ENCODE measurements at places on chromosomes 5 and 9. TPM values are rescaled to one million over a fixed set of nuclear protein-coding genes. Genes with fewer than 3 reads are reported as not detected.

STPG3 gene
- not detected for total RNA-seq

FOCAD gene
- total RNA-seq: 77.1 TPM

PCDHB12 gene
- 1.4 TPM for total RNA-seq

GRCh38 chr5:77301447-77301883, 91.0 kb downstream of the PDE8B start:
- DNase-seq: no peak

DNA sequence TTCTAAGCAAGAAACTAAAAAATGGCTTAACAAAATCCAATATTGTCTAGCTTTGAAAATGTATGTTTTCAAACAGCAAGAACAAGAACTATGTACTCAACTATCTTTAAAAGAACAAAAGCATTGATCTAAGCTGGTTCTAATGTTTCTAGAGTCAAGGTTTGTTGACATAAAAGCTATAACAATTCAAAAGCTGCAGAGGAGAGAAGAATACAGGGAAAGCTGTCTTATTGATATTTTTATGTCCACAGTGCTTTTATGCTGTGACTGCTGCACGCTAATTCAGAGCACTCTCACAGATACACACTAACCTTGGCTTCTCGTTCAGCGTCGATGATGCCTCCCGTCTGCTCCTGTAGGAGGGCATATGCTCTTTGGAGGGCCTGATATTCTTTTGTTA, 129.5 kb upstream of the DPYSL3 start:
- no peak for DNase-seq

GRCh38 chr5:139967353-139967752, 75.7 kb downstream of the NRG2 start:
- no peak for DNase-seq

- peak; percentile 72 for DNase-seq
Measured at GRCh38 chr5:159098603-159099436, 896 bp downstream of the EBF1 start.

DNA sequence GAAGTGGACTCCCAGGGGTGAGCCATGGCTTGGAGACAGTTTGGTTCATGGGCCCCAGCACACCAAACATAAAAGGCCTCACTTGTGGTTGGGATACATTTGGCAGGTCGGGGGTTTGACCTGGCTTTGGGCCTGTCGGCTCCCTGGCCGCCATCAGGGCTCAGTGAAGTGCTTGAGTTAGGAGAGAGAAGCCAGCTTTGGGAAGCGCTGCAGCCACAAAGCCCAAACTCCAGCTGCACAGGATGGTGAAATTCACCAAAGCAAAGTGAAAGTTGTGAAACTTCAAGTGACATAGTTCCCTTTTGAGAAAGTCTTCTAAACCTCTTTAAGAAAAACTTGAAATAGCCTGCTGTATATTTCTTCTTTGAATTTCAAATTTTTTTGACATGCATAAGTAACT, 27.5 kb downstream of the SLC46A2 start:
- no peak for DNase-seq

DNA sequence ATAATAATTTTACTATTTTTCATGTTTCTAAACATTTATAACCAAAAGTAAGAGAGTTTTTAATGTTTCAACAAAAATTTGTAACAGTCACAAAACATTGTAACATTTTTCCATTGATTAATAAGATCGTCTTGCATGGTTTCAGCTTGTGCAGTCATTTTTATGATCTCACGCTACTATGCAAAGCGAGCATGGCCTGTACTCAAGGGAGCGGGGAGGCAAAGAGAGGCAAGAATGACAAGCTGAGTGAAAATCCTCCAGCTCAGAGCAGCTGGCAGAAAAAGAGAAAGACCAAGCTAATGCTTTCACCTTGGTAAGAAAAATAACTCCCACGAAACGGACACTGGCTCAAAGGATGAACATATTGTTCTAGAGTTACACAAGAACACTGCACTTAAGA, 90.0 kb upstream of the SV2C start:
- no peak for DNase-seq

DNA sequence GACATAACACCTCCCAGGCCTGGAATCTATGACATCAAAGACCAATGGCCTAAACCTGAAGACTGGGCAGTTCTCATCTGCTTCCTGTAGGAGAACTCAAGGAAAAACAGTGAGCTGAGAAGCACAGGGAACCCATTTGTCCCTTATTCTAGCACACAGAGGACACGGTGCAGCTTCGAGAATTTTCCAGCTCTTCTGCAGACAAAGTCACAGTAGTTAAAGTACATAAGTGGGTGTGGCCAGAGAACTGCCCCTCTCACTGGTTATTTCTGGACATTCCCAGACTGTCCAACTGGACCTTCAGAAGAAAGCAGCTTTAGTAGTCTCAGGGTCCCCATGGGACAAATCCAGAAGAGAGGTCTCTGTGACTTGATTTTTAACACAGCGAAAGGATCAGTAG, 114.6 kb downstream of the KLHL3 start:
- no peak for DNase-seq

- DNase-seq: no peak
Measured at GRCh38 chr5:135425641-135426040, 21.5 kb downstream of the DCANP1 start.

GRCh38 chr9:34493972-34494535, 28.7 kb downstream of the ENHO start:
- peak; percentile 55 for DNase-seq

DNA sequence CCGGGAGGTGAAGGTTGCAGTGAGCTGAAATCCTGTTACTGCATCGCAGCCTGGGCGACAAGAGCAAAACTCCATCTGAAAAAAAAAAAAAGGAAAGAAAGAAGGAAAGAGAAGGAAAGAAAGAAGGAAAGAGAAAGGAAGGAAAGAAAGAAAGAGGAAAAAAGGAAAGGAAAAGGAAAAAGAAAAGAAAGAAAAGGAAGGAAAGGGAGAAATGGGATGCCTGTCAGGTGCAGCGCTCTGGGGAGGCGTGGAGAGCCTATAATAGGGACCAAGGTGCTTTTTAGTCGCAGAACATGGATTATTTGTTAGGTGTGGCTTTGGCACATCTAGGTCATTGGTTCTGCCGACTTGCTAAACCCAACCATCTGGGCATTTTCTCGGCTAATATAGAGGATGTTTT, 17.9 kb downstream of the EXOSC2 start:
- no peak for DNase-seq

- DNase-seq: peak; percentile 22
Measured at GRCh38 chr9:114678795-114679194, 3.2 kb downstream of the TEX48 start.

- peak; percentile 77 for DNase-seq
Measured at GRCh38 chr9:104747565-104748358, at the start of gene NIPSNAP3A. Gene NIPSNAP3A, plus strand, starts transcription at chr9:104747683. Its CDS starts 110 bp downstream, at chr9:104747793.

DNA sequence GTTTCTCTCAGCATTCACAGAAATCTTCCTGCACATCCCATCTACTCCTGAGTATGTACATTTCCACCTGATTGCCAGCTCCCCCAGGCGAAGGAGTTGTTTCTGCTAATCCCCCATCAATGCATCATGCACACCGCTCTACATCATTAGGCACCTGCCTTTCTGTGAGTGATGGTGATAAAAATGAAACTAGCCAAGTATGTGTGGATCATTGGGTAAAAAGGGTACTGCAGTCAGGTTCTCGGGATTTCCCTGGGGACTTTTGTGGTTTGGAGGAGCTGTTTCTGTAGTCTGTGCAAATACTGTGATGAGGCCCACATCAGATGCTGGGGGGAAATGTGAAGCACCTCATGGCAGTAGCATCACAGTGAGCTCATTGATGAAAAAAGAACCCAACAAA, 30.4 kb downstream of the CAMK4 start:
- DNase-seq: no peak
